ENCODE measurements at places on chromosomes 5 and 9.

DNA sequence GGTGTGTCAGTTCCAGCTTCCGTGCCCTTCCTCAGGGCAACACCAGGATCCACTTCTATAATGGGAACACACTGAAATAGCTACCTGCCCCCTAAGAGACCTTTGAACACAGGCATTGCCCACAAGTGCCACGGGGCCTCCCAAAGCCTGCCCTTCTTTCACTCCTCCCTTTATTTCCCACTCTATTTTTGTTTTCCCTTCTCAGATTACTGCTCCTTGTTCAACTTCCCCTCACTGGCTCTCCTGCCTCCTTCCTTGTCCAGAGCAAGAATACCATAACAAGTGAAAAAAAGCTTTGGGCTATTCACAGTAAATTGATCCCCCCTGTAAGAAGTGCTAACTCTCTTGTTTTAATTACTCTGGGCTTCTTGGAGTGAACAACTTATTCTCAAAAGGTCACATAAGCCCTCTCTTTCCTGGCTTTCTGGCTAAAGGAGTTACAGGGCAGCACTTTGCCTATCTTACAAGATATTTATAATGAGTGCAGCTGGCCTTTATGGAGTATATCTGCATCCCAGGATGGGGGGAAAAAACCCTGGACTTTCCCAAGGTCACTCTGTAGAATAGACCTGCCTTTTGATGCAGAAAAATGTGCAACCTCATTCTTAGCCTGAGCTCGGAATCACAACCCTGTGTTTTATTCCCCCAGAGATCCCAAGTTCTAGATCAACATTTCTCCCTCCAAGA lies 11.3 kb downstream of the CTXN3 start:
- no peak for DNase-seq

DNA sequence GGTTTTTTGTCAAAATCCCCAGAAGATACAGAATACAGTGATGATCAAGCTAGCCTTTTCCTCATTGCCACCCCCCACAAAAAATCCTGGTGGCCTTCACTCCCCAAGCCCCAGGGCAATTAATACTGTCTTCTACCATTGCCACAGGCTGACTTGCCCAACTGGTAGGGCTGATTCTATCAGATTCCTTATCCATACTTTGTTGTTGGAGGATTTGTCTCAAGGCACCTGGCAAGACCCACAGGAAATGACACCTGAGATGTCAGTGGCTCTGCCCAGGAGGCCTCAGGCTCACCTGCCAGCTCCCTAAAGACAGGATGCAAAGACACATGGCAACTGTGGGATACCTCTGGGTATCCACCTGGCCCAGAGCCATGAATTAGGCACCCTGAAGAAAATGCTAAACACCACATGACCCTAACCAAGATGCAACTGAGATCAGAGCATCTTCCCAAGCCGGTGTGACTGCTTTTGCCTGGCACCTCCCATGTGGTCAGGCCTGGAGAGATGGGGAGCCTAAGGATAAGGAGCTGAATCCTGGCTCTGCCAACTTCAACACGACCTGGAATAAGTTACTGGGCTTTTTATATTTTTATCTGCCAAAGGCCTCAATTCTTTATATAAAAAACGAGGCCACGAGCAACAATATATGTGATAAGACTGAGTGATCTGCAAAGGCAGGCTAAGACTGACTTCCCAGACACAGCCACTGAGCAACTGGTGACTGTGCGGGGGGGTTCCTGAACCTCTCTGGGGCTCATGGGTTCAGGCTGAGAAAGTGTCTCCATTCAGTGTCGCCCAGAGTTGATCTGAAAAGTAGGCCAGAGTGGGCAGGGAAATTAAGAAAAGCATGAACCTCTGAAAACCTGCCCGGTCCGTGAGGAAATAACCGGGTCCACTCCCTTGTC lies 944 bp downstream of the ATOX1 start:
- no peak for DNase-seq

DNA sequence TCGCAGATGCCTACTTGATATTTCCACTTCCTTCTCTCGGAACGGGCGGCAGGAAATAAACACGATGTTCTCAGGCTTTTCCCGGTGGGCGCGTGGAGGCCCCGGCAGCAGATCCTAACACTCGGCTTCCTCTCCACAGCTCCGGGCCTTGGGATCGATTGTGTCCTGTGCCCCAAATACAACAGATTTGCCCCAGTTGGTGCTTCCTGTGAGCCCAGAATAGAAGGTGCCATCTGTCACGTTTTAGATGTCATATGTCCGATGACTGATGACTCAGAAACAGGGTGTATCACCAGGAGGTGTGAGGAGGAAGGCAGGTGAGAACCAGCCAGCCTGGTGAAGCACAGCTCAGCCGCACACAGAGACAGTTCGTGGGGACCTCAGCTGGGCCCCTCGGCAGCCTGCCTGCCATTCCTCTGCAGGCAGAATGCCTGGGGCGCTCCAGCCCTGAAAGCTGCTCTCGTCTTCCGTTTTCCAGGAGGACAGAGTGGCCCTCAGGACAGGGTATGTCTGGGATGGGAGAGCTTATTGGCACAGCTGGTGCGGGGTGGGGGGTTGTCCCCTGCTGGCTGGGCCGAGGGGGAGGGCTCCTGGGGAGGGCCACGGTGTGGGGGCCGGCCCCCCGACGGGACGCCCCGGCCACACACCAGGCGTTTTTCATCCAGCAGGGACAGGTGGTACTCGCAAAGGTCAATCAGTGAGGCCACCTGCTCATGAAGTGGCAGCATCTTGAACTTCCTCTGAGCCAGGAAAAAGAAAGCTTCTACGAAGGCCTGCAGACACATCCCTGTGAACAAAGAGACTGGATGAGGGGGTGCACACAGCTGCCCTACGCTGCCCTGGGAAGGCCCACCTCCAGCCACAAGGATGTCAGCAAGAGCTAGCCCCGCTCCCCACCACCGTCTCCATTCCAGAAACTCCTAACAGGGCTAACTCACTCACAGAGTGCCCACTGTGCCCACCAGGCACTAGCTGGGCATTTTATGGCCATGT lies 171.0 kb downstream of the DAB2IP start:
- no peak for DNase-seq

DNA sequence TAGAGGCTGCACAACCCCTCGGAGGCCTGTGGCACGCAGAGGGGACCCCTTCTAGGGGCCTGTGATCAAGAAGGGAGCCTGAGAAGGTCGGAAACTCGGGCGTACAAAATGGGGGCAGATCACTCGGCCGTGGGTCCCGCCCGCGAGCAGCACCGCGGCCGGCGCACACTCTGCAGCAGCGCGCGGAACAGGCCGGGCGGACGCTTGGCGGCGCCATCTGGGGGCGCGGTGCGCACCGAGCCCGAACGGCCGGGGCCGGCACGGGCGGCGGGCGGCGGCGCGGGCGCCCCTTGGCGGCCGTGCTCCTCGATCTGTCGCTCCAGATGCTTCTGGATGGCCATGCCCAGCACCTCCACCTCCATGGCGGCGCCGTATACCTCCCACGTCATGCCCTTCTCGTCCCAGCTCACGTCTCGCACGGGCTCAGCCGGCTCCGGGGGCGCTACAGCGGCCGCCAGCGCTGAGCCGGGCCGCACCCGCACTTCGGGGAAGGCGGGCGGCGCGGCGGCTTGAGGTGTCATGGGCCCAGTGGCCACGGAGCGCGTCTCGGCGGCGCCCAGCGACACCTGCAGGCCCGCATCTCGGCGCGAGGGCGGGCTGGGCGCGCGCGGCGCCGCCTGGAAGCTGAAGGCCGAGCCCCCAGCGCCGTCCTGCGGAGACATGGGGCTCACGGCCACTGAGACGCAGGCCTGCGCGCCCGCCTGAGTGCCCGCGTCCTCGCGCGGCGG lies 13.1 kb downstream of the GPRIN1 start:
- no peak for DNase-seq

GRCh38 chr9:126420135-126420534 lies 93.5 kb downstream of the MVB12B start:
- DNase-seq, result no peak

GRCh38 chr5:151949701-151950308 lies 25.2 kb upstream of the GLRA1 start:
- DNase-seq, result no peak

- DNase-seq, result peak; percentile 98
Observed at GRCh38 chr5:39399135-39400036, 25.4 kb downstream of the DAB2 start.

- peak; percentile 65 for DNase-seq
Observed at GRCh38 chr9:97398999-97399758, 12.7 kb upstream of the TDRD7 start.

GRCh38 chr5:50325237-50325832 lies 115.8 kb downstream of the EMB start:
- DNase-seq, result peak; percentile 22

- no peak for DNase-seq
Observed at GRCh38 chr5:176664886-176665285, 17.6 kb downstream of the TSPAN17 start.

- no peak for DNase-seq
Observed at GRCh38 chr9:127970401-127971313, 10.1 kb downstream of the EEIG1 start.

DNA sequence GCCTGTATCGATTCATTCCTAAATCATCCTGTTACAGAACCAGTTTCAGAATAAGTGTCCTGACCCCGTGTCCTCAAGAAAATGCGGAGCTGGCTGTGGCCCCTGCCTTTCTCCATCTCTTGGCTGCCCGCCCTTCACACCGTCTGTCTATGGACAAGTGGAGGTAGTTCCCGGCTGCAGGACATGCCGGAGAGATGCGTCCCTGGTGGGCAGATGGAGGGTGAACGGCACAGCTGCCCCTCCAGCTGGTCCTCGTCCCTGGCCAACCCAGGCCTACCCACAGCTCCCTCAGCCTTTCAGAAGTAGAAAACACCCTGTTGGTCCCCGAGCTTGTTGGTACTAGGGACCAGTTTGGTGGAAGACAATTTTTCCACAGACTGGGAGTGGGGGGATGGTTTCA lies 14.8 kb upstream of the EXOC3 start:
- no peak for DNase-seq

DNA sequence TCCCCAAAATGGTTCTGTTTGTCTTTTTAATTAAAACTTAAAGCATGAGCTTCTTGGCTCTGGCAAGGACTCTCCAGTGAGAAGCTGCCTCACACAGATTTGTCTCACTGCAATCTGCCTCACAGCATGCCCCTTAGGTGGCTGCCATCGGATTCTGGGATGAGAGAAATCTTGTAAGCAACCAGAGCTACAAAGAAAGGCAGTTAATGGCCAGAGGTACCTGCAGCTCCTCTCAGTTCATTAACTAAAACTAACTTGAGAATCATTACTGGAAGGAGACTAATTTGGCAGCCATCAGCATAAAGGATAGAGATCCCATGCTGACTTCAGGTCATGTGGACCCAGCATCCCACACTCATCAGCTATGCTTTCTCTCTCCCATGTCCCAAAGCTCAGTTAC lies 220.6 kb upstream of the DMAC1 start:
- no peak for DNase-seq

GRCh38 chr5:160649304-160649703 lies 202.7 kb downstream of the ATP10B start:
- no peak for DNase-seq

- DNase-seq, result peak; percentile 38
Observed at GRCh38 chr5:142886211-142886610, 116.0 kb downstream of the ARHGAP26 start.

DNA sequence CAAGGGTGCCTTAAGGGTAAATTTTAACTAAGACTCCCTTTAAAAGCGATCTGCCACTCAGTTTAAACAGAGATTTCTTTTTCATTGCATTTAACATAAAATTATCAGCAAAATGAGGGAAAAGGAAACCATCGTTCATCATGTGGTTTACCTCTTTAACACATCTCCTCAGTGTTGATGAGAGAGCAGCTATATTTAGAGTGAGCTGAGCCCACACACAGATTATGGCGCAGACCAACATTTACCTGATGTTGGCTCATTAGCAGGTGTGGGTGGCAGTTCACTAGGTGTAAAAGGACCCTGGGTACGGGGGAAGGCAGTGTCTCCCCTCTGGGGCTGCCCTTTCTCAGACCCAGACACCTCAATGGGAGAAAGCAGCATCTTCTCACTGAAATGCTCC lies 149.8 kb downstream of the ENTREP1 start:
- DNase-seq, result no peak

- peak; percentile 94 for DNase-seq
Observed at GRCh38 chr9:15735083-15735857, 182.4 kb downstream of the CCDC171 start.

DNA sequence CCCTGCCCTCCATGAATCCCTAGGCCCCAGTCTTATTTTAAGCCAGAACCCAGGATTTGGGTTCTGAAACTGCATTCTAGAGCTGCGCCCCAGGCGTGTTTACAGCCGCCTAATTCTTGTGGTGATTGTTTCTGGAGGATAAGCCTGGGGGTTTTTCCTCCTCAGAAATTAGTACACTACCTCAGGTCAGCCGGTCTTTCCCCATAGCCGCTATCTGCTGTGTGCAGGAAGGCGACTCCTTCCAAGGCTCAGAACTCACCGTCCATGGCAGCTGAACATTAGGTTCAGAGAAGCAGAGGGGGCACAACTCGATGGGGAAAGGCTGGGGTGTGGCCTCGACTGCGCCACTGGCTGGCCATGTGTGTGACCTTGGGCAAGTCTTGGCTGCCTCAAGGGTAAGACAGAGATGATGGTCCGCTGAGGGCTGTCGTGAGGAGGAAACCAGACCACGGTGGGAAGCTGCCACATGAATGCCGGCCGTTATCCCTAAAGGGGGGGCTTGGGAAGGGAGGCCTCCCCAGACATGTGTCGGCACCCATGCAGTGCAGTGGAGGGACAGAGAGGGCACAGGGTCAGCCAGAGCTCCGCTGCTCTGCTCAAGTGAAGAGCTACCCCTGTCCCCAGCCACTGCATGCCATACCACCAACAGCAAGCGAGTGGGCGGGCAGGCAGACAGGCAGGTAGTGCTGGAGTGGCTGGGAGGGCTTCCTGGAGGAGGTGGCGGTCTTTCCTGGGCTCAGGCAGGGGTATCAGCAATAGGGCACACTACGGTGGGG lies 28.9 kb downstream of the SHB start:
- DNase-seq, result no peak

GRCh38 chr5:64000096-64000495 lies 37.9 kb upstream of the HTR1A start:
- DNase-seq, result no peak

GRCh38 chr5:134242146-134242545 lies 16.3 kb upstream of the PPP2CA start:
- DNase-seq, result peak; percentile 62

- no peak for DNase-seq
Observed at GRCh38 chr9:100431886-100432285, 4.9 kb downstream of the MSANTD3 start.

- DNase-seq, result no peak
Observed at GRCh38 chr9:127485995-127486394, 34.7 kb downstream of the LRSAM1 start.

DNA sequence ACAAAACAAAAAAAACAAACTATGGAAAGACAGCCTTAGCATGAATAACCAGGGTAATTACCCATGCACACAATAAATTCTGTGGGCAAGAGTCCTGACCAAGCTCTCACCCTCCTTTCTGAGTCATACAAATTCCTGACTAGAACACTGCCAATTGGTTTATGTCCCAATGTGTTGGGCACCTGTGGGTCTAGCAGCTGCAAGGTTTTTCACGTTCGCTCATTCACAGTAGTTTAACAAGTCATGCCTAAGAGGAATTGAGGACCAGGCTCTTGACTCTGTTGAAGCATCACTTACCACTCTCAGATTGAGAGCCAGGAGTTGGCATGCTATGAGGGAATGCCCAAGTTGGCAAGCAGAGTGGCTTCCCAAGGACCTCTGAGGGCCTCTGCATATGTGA lies 205.5 kb upstream of the SLC24A2 start:
- peak; percentile 37 for DNase-seq
